ENCODE measurements at places on chromosomes 6 and 20.
A peak's percentile ranks its signal among the peaks of the same experiment; 100 is the strongest.

DNA sequence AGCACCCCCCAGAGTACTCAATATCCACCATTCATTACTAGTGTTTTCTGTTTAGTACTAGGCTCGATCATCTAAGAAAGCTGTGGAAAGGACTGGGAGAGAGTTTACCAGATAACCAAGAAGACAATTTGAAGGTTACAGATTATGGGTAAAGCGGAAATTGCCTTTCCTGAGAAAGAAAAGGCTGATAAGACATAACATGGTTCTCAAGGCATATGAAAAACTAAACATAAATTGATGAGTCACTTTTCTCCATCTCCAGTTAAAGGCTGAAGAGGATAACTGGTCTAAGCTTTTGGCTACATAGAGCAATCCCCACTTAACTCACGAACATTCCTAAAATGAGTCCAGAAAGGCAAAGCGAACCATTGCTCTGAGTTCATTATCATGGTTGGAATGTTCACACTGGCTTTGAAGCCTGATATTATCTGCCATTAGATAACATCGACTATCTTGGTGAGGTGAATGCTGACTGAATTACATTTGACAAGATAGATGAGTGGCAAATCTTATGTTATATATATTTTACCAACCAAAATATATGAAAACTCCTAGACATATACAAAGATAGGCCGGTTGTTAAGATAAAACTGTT lies 65.8 kb downstream of the BTBD9 start:
- no peak for DNase-seq

- DNase-seq, result no peak
Observed at GRCh38 chr6:40706178-40706577, 119.0 kb upstream of the LRFN2 start.

DNA sequence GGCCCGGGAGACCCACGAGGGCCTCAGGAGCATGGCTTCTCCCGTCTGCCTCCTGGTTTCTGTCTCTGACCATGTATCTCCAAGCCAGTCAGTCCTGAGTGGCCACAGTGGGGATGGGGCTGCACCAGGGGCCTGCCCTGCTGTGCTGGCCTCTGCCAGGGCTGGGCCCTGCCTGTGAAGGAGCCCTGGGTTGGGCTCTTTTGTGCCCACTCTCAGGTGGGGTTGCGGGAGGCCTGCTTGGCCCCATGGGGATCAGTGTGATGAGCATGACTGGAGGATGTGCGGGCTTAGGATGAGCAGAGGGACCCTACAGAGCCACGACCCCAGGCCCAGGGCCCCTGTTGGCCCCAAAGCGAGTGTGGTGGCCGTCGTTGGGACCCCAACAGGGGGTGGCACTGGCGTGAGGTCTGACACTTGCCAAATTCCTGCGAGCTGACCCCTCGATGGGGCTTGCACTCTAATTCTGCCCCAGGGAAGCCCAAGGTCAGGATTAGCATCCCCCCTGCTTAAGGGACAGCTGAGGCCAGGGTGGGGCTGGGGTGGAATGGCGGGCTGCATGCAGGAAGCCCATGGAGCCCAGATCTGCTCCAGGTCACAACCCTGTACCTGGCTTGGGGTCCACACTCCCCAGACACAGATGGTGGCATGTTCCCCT lies 90.0 kb upstream of the BHLHE23 start:
- DNase-seq, result no peak

GRCh38 chr20:51446656-51447055 lies 95.9 kb downstream of the NFATC2 start:
- DNase-seq, result peak; percentile 85

DNA sequence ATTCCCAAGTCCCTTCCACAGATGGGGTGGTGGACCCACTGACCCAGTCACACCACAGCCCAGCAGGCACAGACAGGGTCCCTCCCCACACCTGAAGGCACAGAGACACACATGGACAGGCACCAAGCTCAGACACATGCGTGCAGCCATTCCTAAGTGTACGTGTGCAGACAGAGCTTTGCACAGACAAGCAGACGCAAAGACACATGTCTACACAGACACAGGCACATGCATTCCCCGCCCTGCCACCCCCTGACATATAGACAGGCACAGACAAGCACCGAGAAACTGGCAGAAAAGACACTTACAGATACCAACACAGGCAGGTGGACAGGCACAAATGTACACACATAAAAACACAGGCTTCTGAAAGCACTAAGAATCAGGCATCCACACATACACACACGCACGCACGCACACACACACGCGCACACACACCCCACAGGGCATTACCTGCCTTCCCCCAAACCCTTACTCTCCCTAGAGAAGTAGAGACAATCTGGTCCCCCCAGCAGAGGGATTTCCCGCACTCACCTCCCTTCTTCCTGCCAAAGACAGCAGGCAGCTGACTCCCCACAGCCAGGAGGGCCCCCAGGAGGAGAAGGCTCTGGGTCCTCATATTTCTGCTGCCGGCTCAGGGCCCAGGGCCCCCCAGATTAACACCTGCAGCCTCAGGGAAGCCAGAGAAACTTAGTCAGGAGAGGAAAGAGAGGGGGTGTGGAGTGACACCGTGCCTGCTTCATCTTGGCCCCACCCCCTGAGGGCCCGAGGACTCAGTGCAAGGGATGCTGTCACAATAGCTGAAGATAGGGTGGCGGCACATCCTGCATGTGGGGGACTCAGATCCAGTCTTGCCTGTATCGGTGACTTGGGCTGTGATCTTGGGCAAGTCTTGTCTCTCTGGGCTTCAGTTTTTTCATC lies at the start of gene WFDC5:
Gene WFDC5 (minus strand): TSS at position 710 of the 921 bp plus-strand sequence. CDS start 91 bp downstream, at position 619.
- DNase-seq, result no peak

DNA sequence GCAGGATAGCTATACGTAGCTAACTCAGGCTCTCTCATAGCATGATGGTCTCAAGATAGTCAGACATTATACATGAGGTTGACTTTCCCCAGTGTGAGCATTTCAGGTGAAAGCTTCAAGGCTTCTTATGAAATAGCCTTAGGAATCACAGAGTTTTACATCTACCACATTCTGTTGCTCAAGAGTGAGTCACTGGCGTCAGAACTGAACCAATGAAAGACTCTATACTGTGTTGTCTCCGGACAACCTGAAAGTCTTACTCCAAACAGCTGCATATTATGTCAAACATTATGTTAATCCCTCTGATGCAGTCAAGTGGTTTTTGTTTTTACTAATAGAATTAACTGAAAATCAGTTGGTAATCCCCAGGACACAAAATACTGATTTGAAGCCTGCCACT lies 79.8 kb upstream of the TRDN start:
- no peak for DNase-seq

DNA sequence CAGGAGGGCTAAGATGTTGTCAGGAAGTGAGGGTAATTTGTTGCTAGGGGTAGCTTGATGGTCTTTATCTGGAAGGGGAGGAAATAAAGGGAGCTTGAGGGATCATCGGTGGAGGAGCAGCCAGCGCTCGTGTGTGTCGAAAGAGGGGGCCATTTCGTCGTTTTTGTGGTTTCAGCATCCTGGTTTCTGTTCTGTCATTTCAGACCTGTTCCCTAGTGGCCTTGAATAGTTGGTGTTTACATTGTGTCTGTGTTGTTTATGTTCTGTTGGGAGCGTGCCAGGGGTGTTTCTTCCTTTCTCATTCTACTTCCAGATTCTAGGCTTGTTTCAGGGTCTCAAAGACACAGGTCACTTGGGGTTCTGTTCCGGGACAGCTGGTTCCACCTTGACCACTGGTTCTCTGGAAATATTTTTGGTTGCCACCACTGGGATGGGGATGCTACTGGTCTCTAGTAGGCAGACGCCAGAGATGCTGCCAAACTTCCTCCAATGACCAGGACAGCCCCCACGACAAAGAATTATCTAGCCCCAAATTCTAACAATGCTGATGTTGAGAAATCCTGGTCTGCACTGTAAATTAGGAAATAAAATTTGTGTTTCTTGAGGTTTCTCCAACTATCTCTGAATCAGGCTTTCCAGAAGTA lies 113.9 kb upstream of the NAA20 start:
- no peak for DNase-seq

DNA sequence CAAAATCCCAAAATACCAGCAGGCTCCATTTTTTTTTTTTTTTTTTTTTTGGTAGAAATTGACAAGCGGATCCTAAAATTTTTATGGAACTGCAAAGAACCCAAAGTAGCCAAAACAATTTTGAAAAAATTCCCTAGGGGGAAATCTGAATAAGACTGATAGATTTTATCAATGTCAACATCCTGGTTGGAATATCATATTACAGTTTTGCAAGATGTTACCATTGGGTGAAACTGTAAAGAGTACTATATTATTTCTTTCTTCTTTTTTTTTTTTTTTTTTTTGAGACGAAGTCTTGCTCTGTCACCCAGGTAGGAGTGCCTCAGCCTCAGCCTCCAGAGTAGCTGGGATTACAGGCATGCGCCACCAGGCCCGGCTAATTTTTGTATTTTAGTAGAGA lies 29.4 kb upstream of the BEND3 start:
- no peak for DNase-seq

DNA sequence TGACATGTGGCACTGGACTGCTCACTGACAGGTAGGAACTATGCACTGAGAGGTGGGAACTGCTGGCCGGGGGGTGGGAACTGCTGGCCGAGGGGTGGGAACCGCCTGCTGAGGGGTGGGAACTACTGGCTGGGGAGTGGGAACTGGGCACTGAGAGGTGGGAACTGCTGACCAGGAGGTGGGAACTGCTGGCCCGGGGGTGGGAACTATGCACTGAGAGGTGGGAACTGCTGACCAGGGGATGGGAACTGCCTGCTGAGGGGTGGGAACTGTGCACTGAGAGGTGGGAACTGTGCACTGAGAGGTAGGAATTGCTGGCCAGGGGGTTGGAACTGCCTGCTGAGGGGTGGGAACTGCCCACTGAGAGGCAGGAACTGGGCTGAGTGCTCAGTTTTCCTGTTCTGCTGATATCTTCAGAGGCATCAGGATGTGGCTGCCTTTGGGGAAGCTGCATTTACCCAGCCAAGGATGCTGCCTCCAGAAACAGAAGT lies 90.2 kb downstream of the THBS2 start:
- no peak for DNase-seq

- DNase-seq, result peak; percentile 58
Observed at GRCh38 chr6:15260099-15260821, 14.4 kb downstream of the JARID2 start.

- peak; percentile 36 for DNase-seq
Observed at GRCh38 chr20:62183426-62184142, 756 bp downstream of the MTG2 start.

DNA sequence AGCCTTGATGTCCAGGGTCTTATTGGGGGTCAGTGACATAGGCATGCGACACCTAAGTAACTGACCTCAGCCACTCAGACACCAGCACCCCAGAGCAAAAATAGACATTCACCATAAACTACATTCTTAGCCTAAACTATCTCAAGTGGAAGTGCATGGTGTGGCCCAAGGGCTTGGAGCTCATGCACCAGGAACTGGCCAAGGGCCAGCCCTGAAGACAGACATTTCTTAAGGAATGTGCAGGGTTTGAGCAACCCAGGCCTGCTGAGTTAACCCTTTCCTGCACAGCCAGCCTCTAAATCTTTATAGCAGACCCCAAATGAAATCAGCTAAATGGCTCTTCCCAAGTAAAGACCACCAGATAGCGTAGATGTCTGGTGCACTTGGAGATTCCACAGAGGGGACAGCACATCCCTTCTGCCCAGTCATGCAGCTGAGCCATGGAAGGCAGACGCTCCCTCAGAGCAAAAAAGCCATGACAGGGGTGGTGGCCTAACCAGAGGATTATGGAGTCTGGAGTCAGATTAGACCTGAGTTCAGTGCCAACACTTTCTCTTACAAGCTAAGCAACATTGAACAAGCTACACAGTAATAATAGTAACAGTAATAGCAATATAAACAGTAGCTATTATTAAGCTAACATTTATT lies 222.6 kb downstream of the ZMYND8 start:
- peak; percentile 77 for DNase-seq

DNA sequence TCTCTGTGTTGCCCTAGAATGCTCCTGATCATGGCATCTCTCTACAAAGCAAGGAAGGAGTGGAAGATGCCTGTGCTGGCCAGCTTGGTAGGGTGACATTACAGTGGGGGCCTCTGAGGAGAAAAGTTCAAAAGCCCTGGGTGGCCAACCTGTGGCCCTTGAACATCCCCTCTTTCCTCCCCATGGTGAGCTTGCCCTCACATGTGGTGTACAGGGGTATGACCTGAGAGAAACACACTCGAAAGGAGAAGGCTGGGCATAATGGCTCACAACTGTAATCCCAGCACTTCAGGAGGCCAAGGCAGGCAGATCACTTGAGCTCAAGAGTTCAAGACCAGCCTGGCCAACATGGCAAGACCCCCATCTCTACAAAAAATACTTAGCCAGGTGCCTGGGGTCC lies 36.6 kb upstream of the SCAF8 start:
- DNase-seq, result no peak

DNA sequence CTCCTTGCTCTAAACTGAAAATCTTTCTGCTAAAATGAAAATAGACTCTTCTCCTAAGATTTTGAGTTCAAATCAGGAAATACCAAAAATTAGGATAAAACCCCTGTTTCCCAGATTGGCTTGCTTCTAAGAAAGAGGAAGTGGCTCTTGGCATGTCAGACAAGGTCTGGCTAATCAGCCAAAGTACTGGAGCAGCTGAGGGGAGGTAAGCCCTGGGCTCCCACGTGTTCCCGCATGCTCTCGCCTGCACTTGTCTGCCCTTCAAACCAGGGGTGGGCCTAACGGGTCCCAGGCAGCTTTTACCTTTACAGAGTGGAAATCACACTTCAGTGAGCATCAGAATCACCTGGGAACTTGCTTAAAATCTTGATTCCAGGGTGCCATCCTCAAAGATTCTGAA lies 43.2 kb upstream of the GABRR1 start:
- no peak for DNase-seq

GRCh38 chr20:44091026-44091425 lies 96.0 kb downstream of the JPH2 start:
- no peak for DNase-seq

DNA sequence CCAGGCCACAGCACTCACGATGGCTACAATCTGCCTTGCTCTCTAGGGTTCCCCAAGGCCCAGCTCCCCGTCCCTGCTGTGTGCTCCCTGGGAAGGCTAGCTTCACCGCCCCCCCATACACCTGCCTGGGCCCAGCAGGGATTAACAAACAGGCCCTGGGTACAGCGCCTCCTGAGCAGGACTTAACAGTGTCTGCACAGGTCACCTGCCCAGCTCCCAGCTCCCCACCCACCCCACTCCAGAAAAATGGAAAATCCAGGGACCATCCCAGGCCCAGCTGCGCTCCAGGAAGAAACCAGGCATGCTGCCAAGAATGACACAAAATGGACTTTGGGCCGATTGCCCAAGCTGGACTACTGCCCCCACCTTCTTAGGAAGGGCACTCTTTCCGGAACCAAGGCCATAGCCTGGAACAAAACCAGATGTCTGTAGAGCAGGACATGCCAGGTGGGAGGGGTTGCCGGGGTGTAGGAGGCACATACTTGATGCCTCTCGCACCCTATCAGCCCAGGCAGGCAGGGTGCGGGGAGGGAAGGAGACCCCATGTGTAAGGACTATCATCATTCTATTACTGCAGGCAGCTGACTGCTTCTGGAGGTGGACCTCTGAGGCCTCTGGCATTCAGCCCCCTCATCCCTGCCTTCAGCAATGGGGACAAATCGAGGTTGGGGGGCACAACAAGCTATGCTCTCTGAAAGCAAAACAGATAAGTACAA lies 104.9 kb downstream of the SNX5 start:
- DNase-seq, result no peak

- DNase-seq, result no peak
Observed at GRCh38 chr6:1231941-1232340, 80.0 kb upstream of the FOXQ1 start.

- no peak for DNase-seq
Observed at GRCh38 chr6:11368760-11369159, 136.3 kb upstream of the NEDD9 start.

GRCh38 chr6:128521282-128521632 lies 858 bp upstream of the PTPRK start:
- no peak for DNase-seq

GRCh38 chr6:35248965-35249364 lies 10.6 kb upstream of the ZNF76 start:
- DNase-seq, result no peak

GRCh38 chr6:148758492-148758891 lies 11.7 kb downstream of the UST start:
- no peak for DNase-seq

All from AG08395 (cell line).